ENCODE measurements at places on chromosomes 1 and 21.

DNA sequence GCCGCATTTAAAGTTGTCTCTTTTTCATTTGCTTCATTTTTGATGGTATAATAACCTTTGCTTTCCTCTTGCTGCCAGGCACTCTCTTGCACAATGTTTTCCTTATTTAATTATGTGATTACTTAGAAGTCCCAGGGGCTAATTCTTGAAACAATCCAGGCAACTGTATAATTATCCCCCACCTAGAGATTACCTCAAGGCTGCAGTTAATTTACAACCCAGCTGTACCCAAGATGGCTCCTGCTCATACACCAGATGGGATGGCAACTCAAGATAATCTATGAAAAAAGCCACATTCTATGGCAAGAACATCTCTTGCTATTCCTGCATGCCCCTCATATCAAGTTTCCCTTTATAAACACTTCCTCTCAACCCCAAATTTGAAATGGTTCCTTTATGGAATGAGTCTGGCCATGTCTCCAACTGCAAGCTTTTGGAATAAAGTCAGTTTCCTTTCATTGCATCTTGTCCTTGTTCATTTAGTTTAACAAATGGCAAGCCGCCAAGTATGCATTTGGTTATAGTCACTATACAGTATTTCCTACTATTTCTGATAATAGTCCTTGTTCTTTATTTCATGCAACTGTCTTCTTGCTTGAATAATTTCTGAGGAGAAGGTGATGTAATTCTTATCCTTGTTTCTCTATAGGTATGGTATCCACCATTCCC lies 1042.6 kb downstream of the PLA2G4A start:
- DNase-seq, result no peak

DNA sequence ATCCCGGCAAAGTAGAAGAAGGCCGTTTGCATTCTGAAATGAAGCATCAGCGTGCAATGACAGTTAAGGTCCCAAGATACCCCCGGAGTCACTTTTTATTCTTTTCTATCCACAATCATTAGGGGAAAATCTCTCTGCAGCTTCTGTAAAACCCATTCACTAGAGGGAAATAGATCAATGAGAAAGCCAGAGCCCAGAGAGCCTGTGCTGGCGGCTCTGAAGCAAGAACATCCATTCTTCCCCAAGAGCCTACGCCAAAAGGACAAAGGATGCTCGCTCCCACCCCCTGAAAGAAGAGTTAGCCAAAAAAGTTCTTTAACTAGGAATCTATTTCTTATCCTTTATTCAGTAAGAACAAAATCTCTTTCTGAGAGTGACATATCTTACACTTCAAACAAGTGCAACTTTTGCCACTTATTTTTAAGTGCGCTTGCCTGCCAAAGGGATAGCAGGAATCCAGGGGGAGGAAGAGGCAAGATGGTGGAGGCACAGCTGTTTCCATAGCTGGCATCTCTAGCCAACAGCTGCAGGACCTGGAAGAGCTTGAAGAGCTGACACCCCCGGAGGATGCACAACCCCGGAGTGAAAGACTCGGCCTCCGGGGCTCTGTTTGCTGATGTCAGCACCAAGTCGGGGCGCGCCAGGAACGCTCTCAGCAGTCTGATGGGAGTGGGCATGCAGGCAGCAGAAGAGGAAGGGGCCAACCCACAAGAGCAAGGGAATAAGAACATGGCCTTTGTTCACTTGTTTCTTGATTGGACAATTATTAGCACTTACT lies 68.7 kb downstream of the KCNN3 start:
- no peak for DNase-seq

- DNase-seq, result no peak
Measured at GRCh38 chr21:41898998-41899397, 19.9 kb upstream of the PRDM15 start.

- DNase-seq, result no peak
Measured at GRCh38 chr1:27451343-27451742, 38.6 kb downstream of the WASF2 start.

DNA sequence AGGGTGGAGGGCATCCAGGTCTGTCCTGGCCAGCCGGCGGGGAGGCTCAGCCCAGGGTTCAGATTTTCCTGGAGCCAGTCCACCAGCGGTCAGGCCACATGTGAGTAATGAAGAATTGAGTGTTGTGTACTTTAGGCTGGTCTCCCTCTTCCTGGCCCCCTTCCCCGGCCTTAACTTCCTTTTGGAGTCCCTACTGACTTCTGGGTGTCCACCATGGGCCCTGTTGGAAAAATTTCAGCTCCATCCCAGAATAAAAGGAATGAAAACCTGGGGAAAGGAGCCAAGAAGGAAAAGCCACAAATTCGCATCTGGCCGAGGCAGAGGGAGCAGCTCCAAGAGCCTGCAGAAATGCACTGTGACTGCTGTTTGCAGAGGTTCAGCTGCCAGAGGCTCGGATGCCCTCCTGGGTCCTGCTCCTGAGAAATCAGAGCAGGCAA lies 35.5 kb upstream of the HHAT start:
- no peak for DNase-seq

GRCh38 chr1:22772014-22772413 lies 61.4 kb downstream of the EPHB2 start:
- DNase-seq, result no peak

Data from epithelial cell of prostate (primary cell).